ENCODE measurements at places on chromosomes 4 and X. TPM values are rescaled to one million over a fixed set of nuclear protein-coding genes. Genes with fewer than 3 reads are reported as not detected.

Gene NHS
- 19.1 TPM for total RNA-seq

Gene CXCL8
- 7.8 TPM for total RNA-seq

Gene TMEM47
- 287 TPM for total RNA-seq

Gene DCUN1D4
- 69.6 TPM for total RNA-seq

Gene EXOC1L
- total RNA-seq = not detected

Gene ELF4
- 14.5 TPM for total RNA-seq

DNA sequence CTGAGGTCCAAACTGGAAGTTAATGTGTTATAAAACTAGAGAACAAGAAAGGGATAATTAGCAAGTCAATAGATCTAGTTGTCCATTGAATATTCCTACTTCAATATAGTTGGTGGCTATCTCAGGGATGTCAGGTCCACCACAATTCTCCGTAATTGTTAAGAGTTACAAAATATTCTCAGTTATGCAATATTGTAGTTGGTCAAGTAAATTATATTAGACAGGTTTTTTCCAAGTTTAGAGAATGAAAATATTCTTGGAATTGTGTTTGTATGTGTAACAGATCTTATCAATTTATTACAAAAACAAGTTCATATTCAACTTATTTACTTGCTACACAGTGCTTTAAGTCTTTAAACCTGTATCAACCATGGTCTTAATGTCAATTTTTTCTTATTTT, 547.4 kb downstream of the SPRY1 start:
- no peak for DNase-seq
- H3K27ac ChIP-seq = no peak overlapping the region
- H3K4me3 ChIP-seq = no peak overlapping the region
- H3K27me3 ChIP-seq = no peaks in the 10 kb centered on the region
- no peaks in the 10 kb centered on the region for H3K4me1 ChIP-seq
- no peaks in the 10 kb centered on the region for H3K36me3 ChIP-seq

DNA sequence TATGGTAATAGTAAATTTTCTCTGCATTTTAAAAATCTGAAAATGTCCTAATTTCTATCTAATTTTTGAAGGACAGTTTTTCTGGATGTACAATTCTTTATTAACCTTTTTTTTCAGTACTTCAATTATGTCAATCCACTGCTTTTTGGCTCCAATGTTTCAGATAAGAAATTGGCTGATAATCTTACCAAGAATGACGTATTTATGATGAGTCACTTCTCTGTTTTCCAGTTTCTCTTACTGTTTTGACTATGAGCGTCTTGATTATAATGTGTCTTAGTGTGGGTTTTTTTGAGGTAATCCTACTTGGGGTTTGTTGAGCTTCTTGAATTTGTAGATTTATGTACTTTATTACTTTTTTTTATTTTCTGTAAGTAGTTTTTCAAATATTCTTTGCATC, 47.2 kb downstream of the UGT2B11 start:
- H3K27ac ChIP-seq = no peak overlapping the region
- H3K27me3 ChIP-seq = no peaks in the 10 kb centered on the region
- no peak overlapping the region for H3K4me3 ChIP-seq
- no peaks in the 10 kb centered on the region for H3K36me3 ChIP-seq

DNA sequence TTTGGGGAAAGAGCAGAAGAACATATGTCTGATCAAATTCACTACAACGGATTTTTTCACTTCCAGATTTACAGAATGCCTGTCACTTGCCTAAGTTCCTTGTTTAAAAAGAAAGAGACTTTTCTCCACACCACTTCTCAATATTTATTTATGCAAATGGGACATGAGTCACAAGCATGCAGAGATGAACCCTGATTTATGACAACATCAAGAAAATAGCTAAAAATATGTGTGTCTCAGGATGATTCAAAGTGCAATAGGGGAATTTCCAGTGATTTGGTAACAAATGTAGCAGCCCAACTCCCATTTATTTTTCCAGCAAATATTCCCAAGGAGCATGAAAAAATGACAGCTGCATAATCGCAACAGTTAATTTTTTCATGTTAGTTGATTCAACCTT, 180.4 kb upstream of the FAT1 start:
- H3K36me3 ChIP-seq = no peaks in the 10 kb centered on the region
- no peak overlapping the region for H3K4me3 ChIP-seq
- H3K27ac ChIP-seq = no peak overlapping the region
- peaks cover 4% of the 10 kb centered on the region for H3K4me1 ChIP-seq
- H3K27me3 ChIP-seq = no peaks in the 10 kb centered on the region

DNA sequence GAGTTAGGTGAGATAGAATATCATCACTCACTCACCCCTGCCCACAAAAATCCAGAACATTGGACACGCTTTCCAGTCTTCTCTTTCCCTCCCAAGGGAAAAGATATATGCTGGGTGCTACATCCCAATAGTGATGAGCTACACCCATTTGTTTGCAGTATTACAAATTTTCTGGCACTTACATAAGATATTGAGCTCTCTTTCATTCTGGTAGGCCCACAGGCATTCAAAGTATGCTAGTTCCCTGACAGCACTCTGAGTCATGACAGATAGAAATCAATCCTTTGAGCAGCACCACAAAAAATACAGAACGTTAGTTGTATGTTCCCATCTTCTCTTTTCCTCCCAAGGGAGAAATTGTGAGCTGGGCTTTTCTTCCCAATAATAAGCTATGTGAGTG, 477.6 kb upstream of the GRID2 start:
- no peaks in the 10 kb centered on the region for H3K27me3 ChIP-seq
- no peak overlapping the region for H3K27ac ChIP-seq
- H3K4me1 ChIP-seq = no peaks in the 10 kb centered on the region

GRCh38 chr4:42390622-42391354, 6.5 kb upstream of the SHISA3 start:
- DNase-seq = no peak
- no peaks in the 10 kb centered on the region for H3K36me3 ChIP-seq
- no peak overlapping the region for H3K4me3 ChIP-seq
- H3K27ac ChIP-seq = no peak overlapping the region
- H3K4me1 ChIP-seq = no peaks in the 10 kb centered on the region
- H3K27me3 ChIP-seq = no peaks in the 10 kb centered on the region

- no peaks in the 10 kb centered on the region for H3K27me3 ChIP-seq
- no peak for DNase-seq
- H3K27ac ChIP-seq = no peak overlapping the region
Measured at GRCh38 chr4:47718696-47719095, 119.2 kb downstream of the CORIN start.

GRCh38 chr4:38162240-38162784, 202.1 kb downstream of the PTTG2 start:
- H3K36me3 ChIP-seq = no peaks in the 10 kb centered on the region
- no peak overlapping the region for H3K27ac ChIP-seq
- no peaks in the 10 kb centered on the region for H3K27me3 ChIP-seq
- no peak overlapping the region for H3K4me3 ChIP-seq

DNA sequence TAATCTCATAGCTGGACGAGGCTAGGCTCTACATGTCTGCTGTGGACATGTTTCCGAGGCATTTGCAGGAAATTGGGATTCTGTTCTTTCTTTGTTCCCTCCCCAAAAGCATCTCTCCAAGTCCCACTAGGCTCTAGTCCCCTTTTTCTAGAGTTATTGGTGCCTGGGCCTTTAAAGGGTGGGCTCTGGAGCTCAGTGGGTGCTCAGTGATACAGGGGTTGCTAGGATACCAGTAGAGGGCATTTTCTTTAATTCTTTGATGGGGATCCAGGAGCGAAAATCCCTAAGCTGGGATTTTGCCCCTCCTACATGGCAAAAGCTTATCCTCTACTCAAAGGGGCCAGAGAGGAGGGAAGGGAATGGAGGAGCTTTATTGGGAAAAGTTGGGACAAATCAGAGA, 34.2 kb downstream of the ARHGEF9 start:
- DNase-seq = no peak
- H3K27me3 ChIP-seq = no peaks in the 10 kb centered on the region

DNA sequence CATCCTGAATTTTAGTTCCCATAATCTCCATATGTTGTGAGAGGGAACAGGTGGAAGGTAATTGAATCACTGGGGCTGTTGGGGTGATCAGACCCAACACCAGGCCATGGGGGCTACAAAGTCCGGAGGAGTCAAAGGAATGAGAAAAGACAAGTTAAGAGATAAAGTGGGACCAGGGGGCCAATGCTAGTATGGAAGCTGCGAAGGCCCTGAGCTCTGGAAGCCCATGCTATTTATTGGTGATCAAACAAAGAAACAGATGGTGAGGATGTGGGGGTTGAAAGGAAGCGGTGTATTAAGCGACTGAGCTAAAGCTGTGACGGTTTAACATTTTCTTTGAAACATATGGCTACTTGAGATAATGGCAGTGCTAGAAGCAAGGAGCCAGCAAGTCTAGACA, 132.8 kb downstream of the PDGFC start:
- peaks cover 16% of the 10 kb centered on the region for H3K4me1 ChIP-seq
- H3K27ac ChIP-seq = no peak overlapping the region
- no peaks in the 10 kb centered on the region for H3K27me3 ChIP-seq
- no peaks in the 10 kb centered on the region for H3K36me3 ChIP-seq

GRCh38 chr4:27973056-27973455, 1112.4 kb downstream of the STIM2 start:
- H3K4me1 ChIP-seq = no peaks in the 10 kb centered on the region
- H3K27me3 ChIP-seq = no peaks in the 10 kb centered on the region
- DNase-seq = no peak
- no peak overlapping the region for H3K27ac ChIP-seq
- H3K36me3 ChIP-seq = no peaks in the 10 kb centered on the region
- no peak overlapping the region for H3K4me3 ChIP-seq

DNA sequence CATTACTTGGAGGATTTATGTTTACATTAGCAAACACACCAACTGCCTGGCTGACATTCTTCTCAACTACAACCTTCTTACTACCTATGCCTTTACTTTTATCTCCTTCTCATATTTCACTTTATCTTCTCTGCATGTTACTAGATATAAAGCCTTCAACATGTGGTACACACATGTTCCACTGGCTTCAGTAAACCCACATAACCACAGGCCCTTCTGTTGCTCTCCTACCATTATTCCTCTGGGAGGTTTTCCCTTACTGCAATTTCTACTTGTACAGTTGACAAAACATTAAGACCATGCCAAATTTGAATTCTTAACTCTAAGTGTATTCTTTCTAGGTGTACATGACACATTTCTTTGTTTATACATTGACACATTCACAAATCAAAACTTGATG, 133.1 kb downstream of the ARAP2 start:
- no peaks in the 10 kb centered on the region for H3K4me1 ChIP-seq
- no peak overlapping the region for H3K4me3 ChIP-seq
- H3K27ac ChIP-seq = no peak overlapping the region

DNA sequence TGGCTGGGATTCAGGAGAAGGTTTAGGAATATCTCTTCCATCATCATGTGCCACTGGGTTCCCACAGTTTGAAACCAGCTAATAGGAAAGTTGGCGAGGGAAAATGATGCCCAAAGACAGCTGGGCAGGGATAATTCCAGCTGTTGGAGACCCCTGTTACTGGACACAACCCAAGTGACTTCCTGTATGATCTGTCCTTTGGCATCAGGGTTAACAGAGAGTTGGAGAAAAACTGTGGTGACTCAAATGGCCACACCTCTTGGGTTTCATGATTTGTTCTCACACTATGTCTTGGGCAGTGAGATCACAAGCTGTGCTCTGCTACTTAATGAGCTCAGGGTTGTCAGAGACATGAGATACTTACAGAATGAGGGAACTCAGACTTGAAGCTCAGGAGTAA, 3.8 kb downstream of the FGF16 start:
- H3K4me1 ChIP-seq = no peaks in the 10 kb centered on the region
- no peaks in the 10 kb centered on the region for H3K36me3 ChIP-seq
- H3K27me3 ChIP-seq = no peaks in the 10 kb centered on the region
- H3K27ac ChIP-seq = no peak overlapping the region

DNA sequence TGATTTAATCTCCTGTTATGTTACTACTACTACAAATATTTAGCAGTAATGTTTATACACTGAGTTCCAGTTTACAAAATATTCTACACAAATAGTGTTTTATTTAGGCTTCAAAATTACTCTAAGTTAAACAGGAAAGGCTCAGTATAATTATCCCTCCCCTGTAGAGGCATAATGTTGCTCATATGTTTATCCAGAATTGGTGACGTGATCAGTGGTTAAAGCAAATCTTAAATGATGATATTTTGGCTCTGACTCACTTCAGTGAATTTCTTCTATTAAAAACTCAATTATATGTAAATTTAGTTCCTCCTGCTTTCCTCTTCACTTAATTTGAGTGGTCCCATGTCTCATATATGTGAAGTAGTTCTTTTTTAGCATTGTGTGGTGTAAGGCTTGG, 438.5 kb downstream of the ADGRL3 start:
- no peak overlapping the region for H3K4me3 ChIP-seq
- no peak overlapping the region for H3K27ac ChIP-seq
- no peaks in the 10 kb centered on the region for H3K4me1 ChIP-seq
- H3K36me3 ChIP-seq = no peaks in the 10 kb centered on the region

GRCh38 chr4:150130933-150131332, 52.7 kb downstream of the DCLK2 start:
- no peak overlapping the region for H3K4me3 ChIP-seq
- peak; percentile 68 for DNase-seq
- no peaks in the 10 kb centered on the region for H3K36me3 ChIP-seq
- no peaks in the 10 kb centered on the region for H3K27me3 ChIP-seq
- no peak overlapping the region for H3K27ac ChIP-seq

DNA sequence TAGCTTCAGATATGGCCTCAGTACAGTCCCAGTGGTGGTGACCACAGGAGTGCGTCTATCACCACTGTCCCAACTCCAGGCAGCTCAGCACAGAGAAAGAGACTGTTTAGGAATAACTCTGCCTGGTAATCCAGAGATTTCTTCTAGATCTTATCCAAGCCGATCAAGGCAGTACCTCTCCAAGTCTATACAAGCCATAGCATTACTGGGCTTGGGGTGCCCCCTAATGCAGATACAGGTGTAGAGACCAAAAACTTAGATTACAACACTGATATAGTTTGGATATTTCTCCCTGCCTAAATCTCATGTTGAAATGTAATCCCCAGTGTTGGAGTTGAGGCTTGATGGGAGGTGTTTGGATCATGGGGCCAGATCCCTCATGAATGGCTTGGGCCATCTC, 100.9 kb downstream of the PTCHD1 start:
- H3K36me3 ChIP-seq = no peaks in the 10 kb centered on the region
- no peaks in the 10 kb centered on the region for H3K4me1 ChIP-seq
- peak overlapping the region; percentile 74 for H3K27ac ChIP-seq
- DNase-seq = no peak
- no peak overlapping the region for H3K4me3 ChIP-seq

- H3K4me1 ChIP-seq = no peaks in the 10 kb centered on the region
- no peak overlapping the region for H3K4me3 ChIP-seq
- no peaks in the 10 kb centered on the region for H3K27me3 ChIP-seq
- no peaks in the 10 kb centered on the region for H3K36me3 ChIP-seq
Measured at GRCh38 chr4:77586951-77587383, 18.7 kb upstream of the CXCL13 start.

All from aorta (tissue), 5 donors.